ENCODE measurements at places on chromosomes 5 and 9.

- DNase-seq = peak; percentile 71
Observed at GRCh38 chr9:130461218-130461630, 16.5 kb downstream of the ASS1 start.

- no peak for DNase-seq
Observed at GRCh38 chr9:114007991-114008666, 70.0 kb downstream of the AMBP start.

DNA sequence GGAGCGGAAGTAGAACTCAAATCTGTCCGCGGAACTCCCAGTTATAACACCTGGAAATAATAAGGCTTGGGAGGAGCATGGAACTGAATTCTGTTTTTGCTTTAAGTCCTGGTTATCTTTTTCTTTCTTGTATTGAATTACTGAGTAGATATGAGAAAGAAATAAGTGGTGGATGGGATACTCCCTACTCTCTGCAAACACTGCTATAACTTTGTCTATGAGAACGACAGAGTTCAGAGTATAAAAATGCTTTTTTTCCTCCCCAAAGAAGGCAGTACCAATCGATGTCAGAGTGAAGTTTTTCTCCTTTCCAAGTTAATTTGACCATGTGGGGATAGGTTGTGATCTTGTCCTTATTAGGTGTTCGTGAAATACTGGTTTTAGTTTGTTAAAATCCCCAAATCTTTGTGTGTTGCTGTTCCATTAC is 1.2 kb downstream of the RIC1 start:
- DNase-seq = no peak

DNA sequence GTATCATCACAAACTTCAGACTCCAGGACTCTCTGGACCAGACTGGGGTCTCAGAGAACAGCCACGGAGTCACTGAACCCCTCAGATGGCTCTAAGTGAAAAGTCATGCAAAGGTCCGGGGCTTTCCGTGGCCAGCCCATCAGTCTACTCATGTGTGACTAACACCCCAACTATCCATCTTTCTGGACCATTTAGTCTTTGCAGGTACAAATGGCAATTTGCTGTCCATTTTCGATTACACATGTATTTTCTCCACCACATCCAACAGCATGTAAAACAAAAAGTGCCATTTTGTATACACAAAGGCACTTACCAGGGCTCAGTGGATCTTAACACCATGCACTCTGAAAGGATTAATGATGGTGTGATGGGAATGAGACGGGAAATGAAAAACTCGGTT is 387.7 kb downstream of the BNC2 start:
- DNase-seq = no peak

- DNase-seq = no peak
Observed at GRCh38 chr9:124259158-124259808, 1.5 kb downstream of the NEK6 start.

- no peak for DNase-seq
Observed at GRCh38 chr9:114894609-114895433, 35.6 kb downstream of the TNFSF8 start.

DNA sequence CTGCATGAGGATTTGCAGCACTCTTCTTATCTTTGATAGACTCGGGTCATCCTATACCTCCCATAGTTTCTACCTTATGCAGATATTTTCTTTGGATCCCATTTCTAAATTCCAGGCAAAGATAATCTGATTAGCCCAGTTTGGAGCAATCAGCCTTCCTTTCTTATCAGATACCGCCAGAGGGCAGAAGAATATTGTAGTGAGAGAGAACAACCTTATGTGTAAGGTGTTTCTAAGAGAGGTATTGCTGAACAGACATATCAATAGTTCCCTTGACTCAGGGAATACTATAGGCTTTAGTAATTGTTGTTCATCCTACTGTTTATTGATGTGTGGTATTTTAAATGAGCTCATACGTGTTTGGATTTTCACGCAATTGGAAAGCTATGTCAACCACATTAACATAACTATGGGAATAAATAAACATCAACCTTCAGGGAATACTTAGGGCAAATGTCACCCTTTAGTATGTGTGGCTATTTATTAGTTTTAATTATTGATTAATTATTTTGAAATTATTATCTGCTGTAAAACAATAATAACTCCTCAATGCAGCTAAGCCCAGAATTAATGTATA is 1435.2 kb upstream of the CDH9 start:
- no peak for DNase-seq

GRCh38 chr5:110463106-110463505 is 263.4 kb downstream of the TMEM232 start:
- no peak for DNase-seq

GRCh38 chr9:128245421-128246151 is 30.2 kb downstream of the GOLGA2 start:
- no peak for DNase-seq

DNA sequence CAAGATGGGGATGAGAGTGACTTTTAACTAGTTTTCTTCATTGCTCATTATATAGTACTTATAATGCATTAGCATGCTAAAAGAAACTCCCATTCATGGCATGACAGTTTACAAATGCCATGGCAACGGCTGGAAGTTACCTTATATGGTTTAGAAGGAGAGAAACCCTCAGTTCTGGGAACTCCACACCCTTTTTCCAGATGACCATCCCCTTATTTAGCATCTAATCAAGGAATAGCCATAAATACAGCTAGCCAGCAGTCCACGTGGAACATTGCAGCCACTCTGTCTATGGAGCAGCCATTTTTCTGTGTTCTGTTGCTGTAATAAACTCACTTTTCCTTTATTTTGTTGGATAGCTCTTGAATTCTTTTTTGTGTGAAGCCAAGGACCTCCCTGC is 1137.8 kb downstream of the CDH18 start:
- DNase-seq = no peak

- no peak for DNase-seq
Observed at GRCh38 chr5:88732862-88733261, 150.1 kb downstream of the MEF2C start.

DNA sequence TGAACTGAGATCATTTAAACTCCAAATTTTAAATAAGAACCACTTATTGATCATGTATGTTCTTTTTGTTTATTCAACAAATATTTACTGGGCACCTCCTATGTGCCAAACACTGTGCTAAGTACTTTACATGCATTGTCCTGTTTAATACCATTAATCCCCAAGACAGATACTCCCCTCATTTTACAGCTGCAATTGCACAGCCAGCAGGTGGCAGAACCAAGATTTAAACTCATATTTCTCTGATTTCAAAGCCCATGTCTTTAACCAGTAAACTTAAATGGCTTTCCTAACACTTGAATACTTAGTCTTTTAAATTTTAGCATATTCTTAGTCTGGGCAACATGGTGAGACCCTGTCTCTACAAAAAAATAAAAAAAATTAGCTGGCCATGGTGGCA is 43.4 kb upstream of the KIAA1958 start:
- DNase-seq = no peak

- DNase-seq = no peak
Observed at GRCh38 chr5:149731332-149731616, 1.2 kb downstream of the PPARGC1B start.

- no peak for DNase-seq
Observed at GRCh38 chr9:137919095-137919465, 41.5 kb downstream of the CACNA1B start.

- DNase-seq = no peak
Observed at GRCh38 chr5:44446399-44446798, 57.2 kb upstream of the FGF10 start.

DNA sequence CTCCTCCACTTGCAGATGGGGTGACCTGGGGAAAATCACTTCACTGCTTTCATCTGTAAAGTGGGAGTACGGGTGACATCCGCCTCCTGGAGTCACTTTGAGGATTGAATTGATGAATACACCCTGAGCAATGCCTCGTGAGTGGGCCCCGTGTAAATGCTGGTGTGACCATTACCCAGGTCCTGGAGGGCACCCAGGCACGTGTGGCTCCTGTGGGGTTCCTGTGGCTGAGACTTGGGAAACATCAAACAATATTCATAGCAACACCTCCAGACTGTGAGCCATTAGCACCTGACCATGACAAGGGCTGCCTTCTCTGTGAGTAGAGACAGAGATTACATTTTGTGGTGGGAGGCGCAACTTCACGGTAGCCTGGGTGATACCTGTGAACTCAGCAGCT is 11.4 kb downstream of the MRPL36 start:
- no peak for DNase-seq

DNA sequence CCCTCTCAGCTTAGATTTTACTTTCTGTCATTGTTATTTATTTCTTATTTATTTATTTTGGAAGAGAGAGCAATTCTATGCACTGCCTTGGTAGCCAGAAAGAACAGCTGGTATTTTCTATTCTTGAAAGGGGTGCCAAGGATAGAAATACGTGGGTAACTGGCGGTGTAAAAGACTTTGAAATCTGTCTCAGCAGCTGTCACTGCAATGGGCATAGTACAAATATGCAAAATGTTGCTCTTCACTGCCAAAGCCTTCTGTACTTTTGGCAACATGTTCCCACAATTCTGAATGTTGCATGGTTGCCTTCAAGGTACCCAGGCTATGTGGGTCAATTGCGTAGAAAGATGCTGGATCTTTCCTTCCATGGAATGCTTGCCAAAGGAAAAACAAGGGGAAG is 230.2 kb upstream of the EDIL3 start:
- DNase-seq = no peak

DNA sequence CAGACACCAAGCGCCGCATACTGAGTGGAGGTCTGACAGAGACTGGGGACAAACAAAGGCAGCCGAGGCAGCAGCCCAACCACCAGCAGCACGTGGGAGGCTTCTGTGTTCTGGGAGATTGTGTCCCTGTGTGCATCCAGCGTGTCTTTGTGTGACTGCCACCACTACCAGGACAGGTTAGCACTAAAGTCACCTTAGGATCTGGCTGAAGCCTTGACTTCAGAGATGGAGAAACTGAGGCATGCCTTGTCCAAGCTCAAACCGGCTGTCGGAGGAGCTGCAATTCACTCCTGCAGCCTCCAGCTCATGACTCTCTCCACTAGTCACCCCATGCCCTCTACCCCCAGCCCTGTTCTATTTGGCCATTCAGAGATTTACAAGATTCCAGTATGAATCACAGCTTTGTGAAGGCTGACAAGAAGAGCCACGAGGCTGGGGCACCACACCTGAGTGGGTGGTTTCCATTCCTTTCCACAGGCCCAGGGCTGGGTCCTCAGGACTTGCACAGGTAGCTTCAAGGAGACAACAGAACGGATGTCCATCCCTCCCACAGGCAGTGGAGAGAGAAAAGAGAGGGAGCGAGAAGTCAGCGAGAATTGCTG is 69.3 kb downstream of the SHB start:
- peak; percentile 79 for DNase-seq

- no peak for DNase-seq
Observed at GRCh38 chr9:1337169-1337568, 287.0 kb downstream of the DMRT2 start.

DNA sequence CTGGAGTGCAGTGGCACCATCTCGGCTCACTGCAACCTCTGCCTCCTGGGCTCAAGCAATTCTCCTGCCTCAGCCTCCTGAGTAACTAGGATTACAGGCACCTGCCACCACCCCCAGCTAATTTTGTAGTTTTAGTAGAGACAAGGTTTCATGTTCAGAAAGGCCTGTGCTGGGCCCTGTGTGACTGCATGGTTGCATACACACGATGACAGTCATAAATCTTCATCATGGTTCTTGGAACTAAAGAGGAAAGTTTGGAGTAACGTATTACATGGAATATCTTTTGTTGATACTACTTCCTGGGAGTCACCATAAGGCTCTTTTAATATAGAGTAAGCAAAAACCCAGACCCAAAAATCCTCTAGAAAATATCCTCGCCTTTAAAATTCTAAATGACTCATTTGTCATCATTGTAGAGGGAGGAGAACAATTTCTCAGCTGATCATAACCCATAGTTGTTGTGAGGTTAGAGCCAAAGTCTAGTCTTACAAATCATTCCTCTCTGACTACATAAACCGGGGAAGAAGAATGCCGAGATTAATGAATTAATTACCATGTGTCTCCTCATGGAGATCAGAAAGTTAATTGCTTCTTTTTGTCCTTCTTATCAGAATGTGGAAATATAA is 47.0 kb downstream of the KLF9 start:
- DNase-seq = no peak

DNA sequence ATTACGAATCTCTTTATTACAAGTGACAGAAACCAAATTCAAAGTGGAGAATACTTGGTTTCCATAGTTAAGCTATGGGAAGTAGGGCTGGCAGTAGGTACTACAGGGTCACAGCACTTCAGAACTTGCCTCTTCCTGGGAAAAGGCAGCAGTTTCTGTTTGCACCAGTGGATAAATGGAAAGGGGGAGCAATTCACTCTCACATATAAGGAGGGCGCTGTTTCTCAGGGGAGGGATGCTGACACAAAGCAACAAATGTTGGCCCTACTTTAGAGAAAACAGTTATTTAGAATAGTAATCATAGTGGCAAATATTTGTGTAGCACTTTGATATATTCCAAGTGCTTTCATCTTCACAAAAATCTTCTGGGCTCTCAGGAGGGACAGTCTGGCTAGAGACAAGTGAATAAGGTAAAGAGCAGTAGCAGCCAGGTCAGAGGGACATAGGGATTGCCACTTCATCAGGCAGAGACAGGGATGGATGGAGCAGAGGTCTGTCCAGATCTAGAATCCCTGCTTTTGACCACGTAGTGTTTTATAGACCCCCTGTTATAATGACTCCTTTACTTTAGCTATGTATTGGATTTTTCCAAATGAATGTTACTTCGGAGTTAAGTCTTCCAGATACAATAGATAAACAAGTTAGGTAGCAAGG is 554.8 kb upstream of the SGCD start:
- DNase-seq = no peak

GRCh38 chr9:137045294-137046087 is 486 bp downstream of the NPDC1 start:
- DNase-seq = no peak

GRCh38 chr9:34027845-34028574 is 20.7 kb downstream of the UBAP2 start:
- DNase-seq = no peak

GRCh38 chr9:80555782-80556325 is 984.1 kb downstream of the TLE4 start:
- no peak for DNase-seq

GRCh38 chr5:3595006-3595961 is at the start of gene IRX1:
Gene IRX1 (plus strand): TSS chr5:3595832. CDS start chr5:3596106, 274 bp downstream.
- DNase-seq = no peak

GRCh38 chr5:126471247-126471646 is 48.0 kb downstream of the GRAMD2B start:
- no peak for DNase-seq

- no peak for DNase-seq
Observed at GRCh38 chr9:116059466-116059865, 94.1 kb upstream of the PAPPA start.

DNA sequence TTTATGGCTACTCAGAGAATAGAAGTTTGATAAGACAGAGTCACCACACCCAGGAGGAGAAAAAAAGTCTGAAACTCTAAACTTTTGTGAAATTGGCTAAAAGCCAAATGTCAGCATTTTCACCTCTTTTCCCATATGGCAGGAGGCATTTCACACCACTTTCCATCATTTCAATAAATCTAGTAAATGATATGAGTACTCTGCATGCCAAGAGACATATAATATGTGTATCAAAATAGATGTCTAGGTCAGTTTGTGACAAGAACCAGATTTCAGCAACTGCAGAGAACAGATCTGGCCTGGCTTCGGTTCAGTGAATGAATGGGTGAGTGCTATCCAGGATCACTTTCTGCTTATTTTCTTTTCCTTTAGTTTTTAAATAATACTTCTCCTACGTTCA is 470.8 kb downstream of the ENC1 start:
- DNase-seq = no peak

GRCh38 chr9:7105095-7105494 is 347.3 kb downstream of the KDM4C start:
- no peak for DNase-seq

GRCh38 chr9:127537792-127538191 is 74.3 kb upstream of the STXBP1 start:
- DNase-seq = no peak

GRCh38 chr9:112527959-112528358 is 41.3 kb downstream of the KIAA1958 start:
- no peak for DNase-seq

All from posterior cingulate gyrus (tissue), 11 donors.